ENCODE measurements at places on chromosomes 11 and 22.

DNA sequence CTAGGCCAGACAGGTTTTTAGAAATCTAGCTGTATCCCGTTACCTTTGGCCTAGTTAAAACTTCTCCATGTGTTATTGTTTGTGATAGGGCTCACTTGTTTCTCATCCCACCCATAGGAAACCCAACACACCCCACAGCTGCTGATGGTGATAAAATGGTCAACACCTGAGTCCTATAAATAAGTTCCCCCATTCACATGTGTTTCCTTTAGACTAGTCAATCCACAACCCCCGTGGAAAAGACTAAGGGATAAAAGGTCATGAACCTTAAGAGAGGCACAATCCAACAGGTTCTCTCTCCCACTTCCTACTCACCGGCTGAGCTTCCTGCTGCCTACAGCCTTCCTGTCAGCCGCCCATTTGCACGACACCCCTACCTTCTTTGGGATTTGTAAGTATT lies 768.4 kb downstream of the JRKL start:
- no peak for DNase-seq

DNA sequence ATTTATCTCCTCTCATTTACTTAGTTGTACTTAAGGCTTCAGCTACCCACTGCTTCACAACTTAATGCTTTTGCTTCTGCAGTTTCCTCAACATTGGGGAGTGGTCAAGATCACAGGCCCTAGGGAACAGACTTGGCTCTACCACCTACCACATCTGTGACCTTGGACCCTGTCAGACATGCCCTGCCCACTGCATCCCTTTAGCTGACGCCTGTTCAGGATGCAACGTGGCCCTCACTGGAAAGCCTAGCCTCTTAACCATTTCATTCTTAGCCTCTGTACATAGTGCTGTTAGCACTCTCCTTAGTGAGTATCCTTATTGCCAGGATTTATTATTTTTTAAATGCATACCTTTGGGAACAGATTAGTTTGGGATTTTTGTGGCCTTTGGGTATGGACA lies 34.4 kb downstream of the TNRC6B start:
- DNase-seq = no peak

- no peak for DNase-seq
Measured at GRCh38 chr22:24444729-24445466, 17.5 kb downstream of the ADORA2A start.

DNA sequence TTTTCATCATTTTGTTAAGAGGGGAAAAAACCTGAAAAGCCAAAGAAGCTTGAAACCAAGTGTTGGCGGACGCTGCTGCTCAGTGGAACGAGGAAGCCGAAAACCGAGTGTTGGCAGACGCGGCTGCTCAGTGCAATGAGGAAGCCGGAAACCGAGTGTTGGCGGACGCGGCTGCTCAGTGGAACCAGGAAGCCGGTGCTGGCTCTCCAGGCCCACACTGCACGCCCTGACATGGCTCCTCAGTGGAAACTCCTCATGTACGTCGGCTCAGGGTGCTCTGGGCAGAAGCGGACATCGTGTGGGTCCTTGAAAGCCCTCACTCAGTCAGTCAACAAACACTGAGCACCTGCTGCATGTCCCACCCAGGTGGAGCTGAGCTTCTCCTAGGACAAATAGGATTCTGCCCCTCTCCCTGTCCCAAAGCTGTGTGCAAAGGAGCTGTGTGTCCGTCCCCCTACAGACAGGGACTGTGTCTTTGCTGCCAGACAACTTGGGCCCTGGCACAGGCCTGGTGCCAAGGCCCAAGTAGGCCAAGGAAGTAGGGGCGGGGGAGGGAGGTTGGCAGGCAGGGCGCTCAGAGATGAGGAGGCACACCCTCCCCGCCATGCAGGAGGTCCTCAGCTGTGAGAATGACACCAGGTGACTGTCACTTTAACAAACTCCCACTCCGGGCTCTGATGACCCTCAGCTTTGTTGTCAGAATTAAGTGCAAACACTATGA lies 37.3 kb downstream of the PHF21B start:
- no peak for DNase-seq

- DNase-seq = no peak
Measured at GRCh38 chr22:45529971-45530575, 27.4 kb downstream of the FBLN1 start.

DNA sequence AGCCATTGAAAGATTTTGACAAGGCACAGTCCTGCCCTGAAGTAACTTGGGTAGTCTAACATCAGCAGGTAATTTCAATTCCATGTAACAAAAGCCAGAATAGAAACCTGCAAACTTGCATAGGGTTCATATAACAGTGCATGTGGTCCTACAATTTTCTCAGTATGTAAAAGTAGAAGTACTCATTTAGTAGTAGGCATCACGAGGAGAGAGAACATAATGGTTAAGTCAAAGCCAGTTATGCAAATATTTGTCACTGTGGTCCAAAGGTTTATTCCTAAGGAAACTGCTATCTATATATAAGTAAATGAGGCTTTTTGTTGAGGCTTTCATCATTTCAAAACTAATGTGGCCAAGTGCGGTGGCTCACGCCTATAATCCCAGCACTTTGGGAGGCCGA lies 10.1 kb downstream of the ATP5MG start:
- DNase-seq = no peak

DNA sequence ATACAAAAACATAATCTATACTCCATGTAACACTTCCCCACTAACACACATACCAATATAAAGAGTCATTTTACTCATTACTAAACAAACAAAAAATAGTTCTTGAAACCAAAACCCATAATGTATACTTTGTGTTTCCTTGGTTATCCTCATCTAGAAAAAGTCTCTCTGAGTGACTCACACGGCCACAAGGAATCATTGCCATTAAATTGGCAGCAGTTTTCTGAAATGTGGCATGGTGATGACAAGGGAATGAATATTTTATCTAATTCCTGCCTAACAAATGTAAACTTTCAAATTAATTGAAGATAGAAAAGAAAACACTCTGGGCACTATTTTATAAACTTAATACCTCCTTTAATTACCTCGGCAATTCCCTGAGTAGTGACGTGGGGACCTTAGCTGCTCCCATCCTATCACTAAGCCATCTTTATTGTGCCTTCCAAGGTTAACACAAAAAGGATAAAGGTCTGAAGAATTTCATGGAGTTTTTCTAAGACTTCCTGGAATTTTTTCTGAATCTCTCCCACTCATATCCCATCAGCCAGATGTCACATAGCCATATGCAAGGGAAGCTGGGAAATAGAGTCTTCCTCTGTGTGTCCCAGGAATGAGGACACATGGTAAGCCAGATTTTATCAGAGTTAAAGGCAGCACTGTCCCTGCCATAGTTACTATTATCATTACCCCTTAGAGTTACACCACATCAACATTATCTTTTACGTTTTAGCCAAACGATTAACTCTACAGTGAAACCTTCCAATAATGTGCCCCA lies 857.2 kb upstream of the TENM4 start:
- DNase-seq = no peak

DNA sequence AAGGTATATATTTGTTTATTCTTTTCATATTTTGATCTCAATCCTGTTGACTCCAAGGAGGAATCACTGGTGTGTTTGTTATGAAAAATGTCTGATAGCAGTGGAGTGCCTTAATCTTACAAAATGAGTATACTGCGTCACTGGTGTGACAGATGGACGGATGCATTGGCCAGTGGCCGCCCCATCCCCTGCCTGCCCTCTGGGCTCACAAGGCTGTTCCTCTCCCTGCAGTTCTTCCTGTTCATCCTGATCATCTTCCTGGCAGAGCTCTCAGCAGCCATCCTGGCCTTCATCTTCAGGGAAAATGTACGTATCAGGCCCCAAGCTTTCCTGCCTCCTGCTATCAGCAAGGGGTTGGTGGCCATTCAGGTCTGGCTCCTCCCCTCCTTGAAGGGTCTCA lies 32.9 kb downstream of the TP53I11 start:
- DNase-seq = no peak

- no peak for DNase-seq
Measured at GRCh38 chr11:12704049-12704448, 29.8 kb downstream of the TEAD1 start.

DNA sequence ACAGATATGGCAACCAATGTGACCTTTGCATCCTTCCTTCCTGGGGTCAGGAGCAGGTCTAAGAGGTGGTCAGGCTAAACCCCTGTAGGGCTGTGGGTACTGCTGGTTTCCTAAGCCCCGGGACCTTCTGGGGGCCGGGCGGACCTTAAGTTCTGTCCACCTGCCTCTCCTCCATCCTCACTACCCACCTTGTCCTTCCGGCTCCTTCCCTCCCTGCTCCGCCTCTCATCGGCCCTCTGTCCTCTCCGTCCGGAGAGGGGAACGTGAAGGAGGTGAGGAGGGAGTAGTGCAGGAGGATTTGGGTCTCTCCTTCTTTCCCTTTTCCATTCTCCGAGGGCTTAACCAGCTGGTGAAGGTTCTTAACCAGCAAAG lies 28.3 kb upstream of the PARVB start:
- no peak for DNase-seq

- no peak for DNase-seq
Measured at GRCh38 chr22:26642465-26643417, 14.6 kb upstream of the MIAT start.

DNA sequence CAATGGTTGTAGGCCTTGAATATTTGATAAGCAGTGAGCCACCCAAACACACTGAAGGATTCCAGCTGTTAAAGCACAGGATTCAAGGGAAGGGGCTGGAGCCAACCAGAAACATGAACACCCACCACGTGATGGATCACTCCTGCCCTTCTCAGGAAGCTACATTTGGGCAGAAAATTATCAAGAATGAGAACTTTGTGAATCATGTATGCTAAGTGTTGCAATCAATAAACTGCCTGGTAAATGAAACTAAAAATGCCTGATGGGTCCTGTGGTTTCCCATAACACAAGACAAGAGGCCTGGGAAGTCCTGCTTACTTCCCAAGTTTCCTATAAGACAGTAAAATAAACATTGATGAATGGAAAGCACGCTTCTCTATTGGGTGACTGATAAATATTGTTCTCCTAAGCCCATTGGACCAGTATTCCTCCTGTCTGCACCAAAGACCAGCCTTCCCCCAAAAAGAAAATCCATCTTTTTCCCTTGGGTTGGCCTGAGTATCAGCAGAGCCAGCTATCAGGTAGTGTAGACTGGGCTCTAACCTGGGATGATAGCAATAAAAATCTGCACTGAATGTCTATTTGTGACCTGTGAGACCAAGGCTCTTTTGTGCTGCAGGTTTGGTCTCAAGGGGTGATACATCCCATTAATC lies 98.4 kb downstream of the CCDC83 start:
- no peak for DNase-seq

- DNase-seq = no peak
Measured at GRCh38 chr11:122259195-122259821, 143.3 kb upstream of the BLID start.

- no peak for DNase-seq
Measured at GRCh38 chr11:102704841-102705240, 728 bp downstream of the MMP27 start.

Data from NCI-H774 (cell line).